Body of pancreas (tissue), 4 donors: ENCODE measurements at places on chromosomes 16 and 17. TPM values are rescaled to one million over a fixed set of nuclear protein-coding genes. Genes with fewer than 3 reads are reported as not detected.

GRCh38 chr17:39208893-39209292, 8.8 kb downstream of the RPL19 start:
- H3K4me3 ChIP-seq: no peak overlapping the region
- peaks cover 12% of the 10 kb centered on the region for H3K4me1 ChIP-seq
- H3K27ac ChIP-seq: no peak overlapping the region
- DNase-seq: peak; percentile 34
- H3K27me3 ChIP-seq: no peaks in the 10 kb centered on the region

- H3K36me3 ChIP-seq: no peaks in the 10 kb centered on the region
- H3K27ac ChIP-seq: peak overlapping the region; percentile 52
- peaks cover 29% of the 10 kb centered on the region for H3K4me1 ChIP-seq
These were observed 873 bp downstream of the USP10 start for GRCh38 chr16:84700446-84701300.

DNA sequence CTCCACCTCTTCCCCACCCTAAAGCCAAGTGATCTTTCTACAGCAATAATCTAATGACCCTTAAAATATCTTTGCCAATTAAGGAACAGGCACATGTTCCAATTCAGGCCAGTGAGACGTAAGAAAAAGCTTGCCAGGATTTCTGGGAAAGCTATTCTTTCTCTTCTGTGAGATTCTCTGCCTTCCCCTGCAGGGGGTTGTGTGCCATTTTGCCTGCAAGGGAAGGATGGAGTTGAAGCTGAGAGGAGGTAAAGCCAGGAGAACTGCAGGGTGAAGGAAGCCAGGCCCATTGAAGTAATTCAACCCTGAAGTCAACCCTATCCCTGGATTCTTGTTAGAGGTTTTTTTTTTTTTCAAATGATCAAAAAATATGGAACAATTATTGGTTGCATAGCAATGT, 9.0 kb upstream of the LPO start:
- H3K36me3 ChIP-seq: no peaks in the 10 kb centered on the region
- DNase-seq: no peak
- H3K27ac ChIP-seq: no peak overlapping the region
- no peaks in the 10 kb centered on the region for H3K27me3 ChIP-seq

DNA sequence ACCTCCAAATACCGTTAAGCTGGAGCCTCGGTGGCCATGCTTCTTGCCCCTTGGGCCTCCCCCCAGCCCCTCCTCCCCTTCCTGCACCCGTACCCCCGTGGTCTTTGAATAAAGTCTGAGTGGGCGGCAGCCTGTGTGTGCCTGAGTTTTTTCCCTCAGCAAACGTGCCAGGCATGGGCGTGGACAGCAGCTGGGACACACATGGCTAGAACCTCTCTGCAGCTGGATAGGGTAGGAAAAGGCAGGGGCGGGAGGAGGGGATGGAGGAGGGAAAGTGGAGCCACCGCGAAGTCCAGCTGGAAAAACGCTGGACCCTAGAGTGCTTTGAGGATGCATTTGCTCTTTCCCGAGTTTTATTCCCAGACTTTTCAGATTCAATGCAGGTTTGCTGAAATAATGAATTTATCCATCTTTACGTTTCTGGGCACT, 928 bp downstream of the HBA1 start:
- H3K4me3 ChIP-seq: no peak overlapping the region
- no peaks in the 10 kb centered on the region for H3K36me3 ChIP-seq
- peaks cover 4% of the 10 kb centered on the region for H3K27me3 ChIP-seq
- H3K27ac ChIP-seq: no peak overlapping the region
- peaks cover 18% of the 10 kb centered on the region for H3K4me1 ChIP-seq
- DNase-seq: no peak

ZP2 gene
- total RNA-seq: not detected

CEP295NL gene
- 1.3 TPM for total RNA-seq
